ENCODE measurements at places on chromosomes 12 and 14.

GRCh38 chr12:2679068-2679815, 115.5 kb upstream of the FKBP4 start:
- DNase-seq: no peak

DNA sequence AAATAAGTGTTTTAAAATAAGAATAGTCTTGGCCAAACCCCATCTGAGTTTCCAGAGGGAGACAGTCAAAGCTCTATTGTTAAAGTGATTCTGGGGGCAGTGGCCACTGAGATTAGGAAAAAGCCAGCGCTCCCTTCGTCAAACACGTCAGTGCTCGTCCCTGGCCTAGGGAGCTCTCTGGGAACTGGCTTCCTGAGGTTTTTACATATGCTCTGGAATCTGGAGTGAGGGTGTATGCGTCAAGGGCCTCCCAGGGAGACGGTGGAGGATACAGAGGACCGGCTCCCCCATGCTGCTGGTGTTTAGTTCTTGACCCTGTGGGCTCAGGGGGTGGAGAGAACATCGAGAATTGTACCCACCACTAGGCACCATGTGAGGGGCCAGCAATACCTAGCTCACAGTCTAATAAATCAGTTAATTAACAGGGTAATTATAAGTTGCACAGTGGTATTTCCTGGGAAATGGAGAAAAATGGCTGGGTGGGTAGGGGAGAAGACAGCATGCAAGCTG, 87.0 kb downstream of the SLC25A47 start:
- no peak for DNase-seq

DNA sequence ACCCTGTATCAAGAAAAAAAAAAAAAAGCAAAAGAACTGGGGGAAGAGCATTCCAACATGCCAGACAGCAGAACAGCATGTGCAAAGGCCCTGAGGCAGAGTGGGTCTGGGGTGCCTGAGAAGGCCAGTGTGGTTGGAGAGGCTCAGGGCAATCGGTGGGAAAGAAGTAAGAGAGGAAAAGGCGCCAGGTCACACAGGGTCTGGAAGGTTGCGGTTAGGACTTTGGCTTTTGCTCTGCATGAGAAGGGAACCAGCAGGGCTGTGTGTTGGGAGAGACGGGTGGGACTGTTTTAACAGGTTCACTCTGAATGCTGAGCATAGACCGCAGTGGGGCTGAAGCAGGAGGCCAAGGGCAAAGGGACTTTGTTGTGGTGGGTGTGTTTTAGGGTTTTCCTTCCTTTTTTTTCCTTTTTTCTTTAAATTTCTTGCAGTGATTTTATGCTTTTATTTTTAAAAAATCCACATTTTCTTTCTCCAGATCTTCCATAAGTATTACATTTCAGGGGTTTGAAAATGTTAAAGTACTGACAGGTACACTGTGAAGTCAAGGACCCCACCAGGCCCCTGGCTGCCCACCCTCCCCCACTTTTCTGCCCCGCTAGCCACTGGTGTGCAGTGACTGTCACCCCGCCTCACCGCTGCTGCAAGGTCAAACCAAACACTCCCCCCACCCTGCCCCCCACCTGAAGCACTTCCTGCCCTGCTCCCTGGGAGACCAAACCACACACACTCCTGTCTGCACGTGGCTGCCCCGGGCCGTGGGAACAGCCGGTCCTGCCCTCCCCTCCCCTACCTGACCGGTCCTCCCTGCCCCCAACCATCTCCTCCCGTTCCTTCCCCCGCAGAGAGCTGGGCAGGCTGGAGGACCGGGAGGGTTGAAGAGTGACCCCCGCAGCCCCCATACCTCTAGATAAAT, 30.0 kb downstream of the DTX1 start:
- DNase-seq: no peak

DNA sequence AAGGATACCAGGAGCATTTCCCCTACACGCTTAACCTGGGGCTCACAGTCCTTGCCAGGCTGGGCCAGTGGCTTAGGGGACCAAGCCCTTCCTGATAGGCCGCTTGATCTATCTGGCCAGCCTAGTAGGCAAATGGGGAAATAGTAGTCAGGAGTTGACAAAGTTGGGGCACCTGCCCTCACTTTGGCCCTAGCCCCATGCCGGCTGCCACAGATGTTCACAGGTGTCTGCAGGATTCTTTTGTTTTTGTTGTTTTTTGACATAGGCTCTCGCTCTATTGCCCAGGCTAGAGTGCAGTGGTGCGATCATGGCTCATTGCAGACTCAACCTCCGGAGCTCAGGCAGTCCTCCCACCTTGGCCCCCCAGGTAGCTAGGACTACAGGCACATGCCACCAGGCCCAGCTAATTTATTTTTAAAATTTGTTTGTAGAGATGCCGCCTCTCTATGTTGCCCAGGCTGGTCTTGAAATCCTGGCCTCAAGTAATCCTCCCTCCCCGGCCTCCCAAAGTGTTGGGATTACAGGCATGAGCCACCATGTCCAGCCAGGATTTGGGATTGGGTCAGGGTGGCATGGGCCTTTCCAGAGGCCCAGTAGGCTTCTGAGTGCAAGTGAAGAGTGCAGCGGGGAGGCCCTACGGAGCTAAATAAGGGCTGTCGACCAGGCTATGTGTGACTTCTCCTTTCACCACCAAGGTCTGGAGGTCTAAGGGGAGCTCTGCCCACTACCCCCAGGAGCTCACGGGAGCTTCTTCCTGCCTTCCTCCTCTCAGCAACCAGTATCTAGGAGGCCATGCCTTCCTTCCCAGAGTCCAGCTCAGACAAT, 15.5 kb upstream of the HDAC7 start:
- DNase-seq: no peak
